ENCODE measurements at places on chromosomes 7 and 10.
A peak's percentile ranks its signal among the peaks of the same experiment; 100 is the strongest.

DNA sequence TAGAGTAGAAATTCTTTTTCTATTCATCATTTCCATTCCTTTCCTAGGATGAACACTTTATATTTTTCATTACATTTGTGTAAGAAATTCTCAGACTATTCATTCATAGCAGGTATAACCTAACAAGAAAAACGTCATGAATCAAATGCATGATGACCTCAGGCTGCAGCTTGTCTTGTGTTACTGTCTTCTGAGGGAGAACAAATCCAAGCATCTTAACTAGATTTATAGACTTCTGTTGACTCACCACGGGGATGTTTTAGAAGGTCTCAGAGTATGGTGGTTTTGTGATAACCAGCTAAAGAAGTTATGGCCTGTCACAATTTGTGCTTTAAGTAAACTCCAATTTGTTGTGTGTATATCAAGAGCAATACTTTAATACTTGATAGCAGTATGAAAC lies 102.7 kb downstream of the ANKRD7 start:
- DNase-seq, result no peak

DNA sequence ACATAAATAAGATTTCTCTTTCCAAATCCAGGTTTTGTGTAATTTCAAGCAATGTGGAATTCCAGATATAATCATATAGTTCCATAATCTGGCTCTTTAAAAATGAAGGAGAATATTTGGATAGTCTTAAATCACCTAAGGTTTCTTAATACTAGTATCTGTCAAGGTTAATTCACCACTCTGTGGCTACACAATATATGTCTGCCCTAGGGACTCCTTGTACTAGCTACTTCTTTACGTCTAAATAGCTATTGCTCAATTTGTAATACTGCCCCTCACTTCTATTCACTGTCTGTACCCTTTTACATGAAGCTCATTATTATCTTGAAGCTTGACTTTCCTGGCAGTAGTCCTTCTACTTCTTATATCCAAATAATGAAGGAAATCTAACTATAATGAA lies 47.2 kb downstream of the CACNA2D1 start:
- no peak for DNase-seq

- DNase-seq, result peak; percentile 10
Measured at GRCh38 chr7:43192806-43193460, 80.5 kb downstream of the HECW1 start.

- DNase-seq, result no peak
Measured at GRCh38 chr10:1540144-1540543, 197.2 kb downstream of the ADARB2 start.

GRCh38 chr10:35554036-35554435 lies 51.1 kb upstream of the GJD4 start:
- no peak for DNase-seq

DNA sequence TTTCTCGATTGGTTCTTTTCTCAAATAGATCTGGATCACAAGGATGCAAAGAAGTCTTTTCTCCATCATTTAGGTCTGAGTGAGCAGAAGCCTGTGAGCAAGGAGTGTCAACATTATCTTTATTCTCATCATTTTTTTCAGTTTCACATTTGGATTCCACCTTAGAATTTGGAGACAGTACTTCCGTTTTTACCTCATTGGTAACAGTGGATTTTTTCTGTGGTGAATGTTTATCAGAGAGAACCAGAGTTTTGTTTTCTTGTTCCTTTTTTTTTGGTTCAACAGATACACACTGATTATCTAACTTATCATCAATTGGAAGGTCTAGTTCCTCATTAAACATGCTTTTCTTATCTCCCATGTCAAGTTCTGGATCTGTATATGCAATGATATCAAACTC lies 151.3 kb downstream of the GALNT11 start:
- DNase-seq, result no peak

DNA sequence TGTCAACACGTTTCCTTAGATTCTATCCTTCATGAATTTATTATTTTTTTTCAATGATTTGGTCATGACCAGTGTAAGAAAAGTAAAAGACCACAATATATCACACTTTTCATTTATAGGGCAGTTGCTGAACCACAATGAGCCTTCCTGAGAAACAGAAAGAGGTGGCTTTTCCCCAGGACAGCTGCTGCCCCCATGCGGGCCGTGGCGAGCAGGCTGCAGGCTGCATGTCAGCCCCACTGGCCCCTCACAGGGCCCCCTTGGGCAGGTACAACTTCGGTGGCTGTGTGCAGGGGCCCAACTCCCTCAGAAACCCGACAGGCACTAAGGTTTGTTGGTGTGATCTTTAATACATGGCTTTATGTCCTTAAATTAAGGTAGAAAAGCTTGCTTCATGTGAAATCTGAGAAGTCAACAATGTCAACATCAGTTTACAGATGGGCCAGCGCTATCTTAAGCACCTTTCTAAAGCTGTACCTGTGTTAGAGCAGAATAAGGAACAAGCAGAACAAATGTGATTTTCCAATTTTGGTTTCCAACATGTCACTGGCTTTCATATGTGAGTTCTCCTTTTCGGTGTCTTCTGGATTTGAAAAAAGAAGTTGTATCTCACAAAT lies 10.6 kb downstream of the BEND7 start:
- no peak for DNase-seq

GRCh38 chr7:77244222-77244934 lies 44.8 kb upstream of the FGL2 start:
- DNase-seq, result no peak

DNA sequence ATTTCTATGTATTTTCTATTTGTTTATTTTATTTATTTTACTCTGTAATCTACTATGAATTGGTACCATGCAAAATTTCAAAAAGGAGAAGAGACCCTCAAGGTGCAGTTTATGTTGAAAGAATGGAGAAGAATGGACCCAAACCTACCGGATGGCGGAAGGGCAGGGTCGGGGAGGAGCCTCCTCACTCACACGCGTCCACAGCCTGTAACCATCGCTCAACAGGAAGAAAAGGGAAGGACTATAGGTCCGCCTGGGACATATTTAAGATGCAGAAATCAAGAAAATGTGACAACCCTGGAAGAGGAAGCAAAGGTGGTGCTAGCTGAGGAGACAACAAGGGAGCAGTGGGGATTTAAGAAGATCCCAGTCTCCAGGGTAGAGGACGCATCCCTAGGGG lies 158.4 kb downstream of the COBL start:
- DNase-seq, result no peak

DNA sequence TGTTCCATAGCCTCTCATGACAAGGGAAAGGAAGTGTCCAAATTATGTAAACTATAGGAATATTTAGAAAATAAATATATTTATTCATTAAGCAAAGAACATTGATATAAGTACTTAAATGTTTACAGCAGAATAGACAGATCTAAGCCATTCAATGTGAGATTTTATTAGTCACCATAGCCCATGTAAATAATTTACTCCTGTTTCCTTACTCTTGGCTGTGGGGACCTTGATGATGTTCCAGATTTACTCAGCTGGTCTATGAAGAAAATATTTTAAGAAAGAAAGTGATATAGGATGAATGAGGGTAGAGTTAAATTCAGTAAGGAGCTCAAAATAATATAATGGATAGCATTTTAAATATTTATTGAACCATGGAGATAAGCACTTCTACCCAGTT lies 442.6 kb upstream of the KLF6 start:
- no peak for DNase-seq

All from fibroblast of skin of right quadriceps (primary cell).